ENCODE measurements at places on chromosomes 7 and 10. TPM values are rescaled to one million over a fixed set of nuclear protein-coding genes. Genes with fewer than 3 reads are reported as not detected.
A peak's percentile ranks its signal among the peaks of the same experiment; 100 is the strongest.

NME8 gene
- 1.5 TPM for total RNA-seq

MMD2 gene
- not detected for total RNA-seq

GRCh38 chr7:78323118-78323517 is 524.5 kb downstream of the PHTF2 start:
- H3K4me3 ChIP-seq: no peak overlapping the region
- H3K4me1 ChIP-seq: peaks cover 18% of the 10 kb centered on the region

- no peak overlapping the region for H3K27ac ChIP-seq
- no peaks in the 10 kb centered on the region for H3K27me3 ChIP-seq
- H3K4me3 ChIP-seq: no peak overlapping the region
- no peak for DNase-seq
These were observed 1250.6 kb downstream of the GATA3 start for GRCh38 chr10:9305018-9305655.

DNA sequence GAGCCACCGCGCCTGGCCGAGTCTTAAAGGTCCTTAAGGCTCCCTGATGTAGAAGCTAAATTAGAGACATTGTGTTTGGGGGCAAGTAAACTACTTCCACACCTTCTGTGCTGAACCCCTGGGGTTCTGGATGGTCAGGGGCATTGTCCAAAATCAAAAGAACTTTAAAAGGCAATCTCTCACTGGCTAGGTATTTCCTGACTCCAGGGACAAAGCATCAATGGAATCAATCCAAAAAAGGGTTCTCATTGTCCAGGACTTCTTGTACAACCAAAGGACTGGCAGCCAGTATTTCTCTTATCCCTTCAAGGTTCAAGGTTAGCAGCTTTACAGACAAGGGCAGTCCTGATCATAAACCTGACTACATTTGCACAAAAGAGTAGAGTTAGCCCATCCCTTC is 24.0 kb downstream of the SRPK2 start:
- no peaks in the 10 kb centered on the region for H3K27me3 ChIP-seq
- DNase-seq: no peak
- no peak overlapping the region for H3K4me3 ChIP-seq
- H3K4me1 ChIP-seq: peaks cover 30% of the 10 kb centered on the region

GRCh38 chr7:142478479-142479220 is 220.8 kb upstream of the PRSS58 start:
- DNase-seq: peak; percentile 38
- H3K27ac ChIP-seq: no peak overlapping the region
- peaks cover 12% of the 10 kb centered on the region for H3K27me3 ChIP-seq
- no peaks in the 10 kb centered on the region for H3K36me3 ChIP-seq

DNA sequence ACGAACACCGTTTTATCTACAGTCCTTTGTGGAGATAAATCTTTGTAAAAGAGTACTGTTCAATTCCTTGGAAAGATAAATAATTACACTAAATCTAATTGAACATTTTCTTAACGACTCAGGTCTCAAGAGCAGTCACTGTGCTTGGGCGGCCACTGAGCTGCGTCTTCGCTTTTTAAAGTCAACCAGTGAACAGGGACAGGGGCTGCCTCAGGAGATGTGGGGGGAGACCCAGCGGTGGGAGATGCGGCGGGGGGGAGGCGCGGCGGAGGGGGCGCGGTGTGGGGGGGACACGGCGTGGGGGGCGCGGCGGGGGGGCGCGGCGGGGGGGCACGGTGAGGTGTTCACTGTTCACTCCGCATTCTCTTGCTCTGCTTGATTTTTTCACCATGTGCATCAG is 39.8 kb downstream of the CAMK2B start:
- no peak overlapping the region for H3K27ac ChIP-seq
- no peaks in the 10 kb centered on the region for H3K36me3 ChIP-seq
- no peaks in the 10 kb centered on the region for H3K27me3 ChIP-seq
- H3K4me3 ChIP-seq: no peak overlapping the region

DNA sequence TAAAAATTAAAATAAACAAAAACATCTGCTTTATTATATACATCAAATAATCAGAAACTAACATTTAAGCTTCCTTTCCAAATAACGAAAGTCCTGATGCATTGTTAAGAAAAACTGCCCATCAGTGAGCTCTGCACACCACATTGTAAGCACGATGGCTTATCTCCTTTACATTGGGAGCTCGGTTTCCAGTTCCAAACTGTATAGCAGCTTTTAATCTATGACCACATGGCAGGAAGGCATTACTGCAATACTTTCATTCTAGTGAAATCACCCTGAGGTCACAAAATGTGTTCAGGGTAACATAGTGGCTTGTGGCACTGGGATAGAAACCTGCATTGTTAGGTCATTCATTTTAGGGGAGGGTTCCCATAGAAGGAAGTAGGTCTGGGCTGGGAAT is 146.3 kb downstream of the ZNF22 start:
- peaks cover 3% of the 10 kb centered on the region for H3K4me1 ChIP-seq
- no peak overlapping the region for H3K27ac ChIP-seq
- no peak for DNase-seq

FBXO24 gene
- total RNA-seq: 0.70 TPM

AKR1D1 gene
- total RNA-seq: 0.14 TPM
